ENCODE measurements at places on chromosomes 12 and 14.
A peak's percentile ranks its signal among the peaks of the same experiment; 100 is the strongest.

GRCh38 chr12:31832740-31833729, 104.2 kb upstream of the AMN1 start:
- DNase-seq = no peak

GRCh38 chr12:51868821-51869495, 18.9 kb upstream of the ANKRD33 start:
- peak; percentile 35 for DNase-seq

GRCh38 chr12:100801320-100801719, 6.7 kb downstream of the ANO4 start:
- DNase-seq = no peak

DNA sequence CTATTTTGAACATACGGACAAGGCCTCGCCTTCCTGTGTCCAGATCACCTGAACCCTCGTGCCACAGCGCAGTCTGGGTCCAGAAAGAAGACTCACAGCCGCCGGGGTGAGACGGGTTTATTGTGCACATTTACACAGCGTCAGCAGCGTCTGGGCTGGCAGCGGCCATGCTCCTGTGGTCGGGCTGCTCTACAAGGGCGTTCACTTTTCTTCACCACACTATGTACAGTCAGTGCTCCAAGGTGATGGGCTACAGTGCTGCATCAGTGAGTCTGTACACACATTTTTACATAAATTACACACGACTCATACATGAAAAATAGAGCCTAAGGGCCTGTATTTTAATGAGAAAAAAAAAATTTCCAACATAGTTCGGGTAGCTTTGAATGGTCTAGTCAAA, 18.0 kb downstream of the ZFYVE21 start:
- DNase-seq = no peak

- DNase-seq = no peak
Measured at GRCh38 chr14:106840991-106841390, 1314.6 kb downstream of the TMEM121 start.

DNA sequence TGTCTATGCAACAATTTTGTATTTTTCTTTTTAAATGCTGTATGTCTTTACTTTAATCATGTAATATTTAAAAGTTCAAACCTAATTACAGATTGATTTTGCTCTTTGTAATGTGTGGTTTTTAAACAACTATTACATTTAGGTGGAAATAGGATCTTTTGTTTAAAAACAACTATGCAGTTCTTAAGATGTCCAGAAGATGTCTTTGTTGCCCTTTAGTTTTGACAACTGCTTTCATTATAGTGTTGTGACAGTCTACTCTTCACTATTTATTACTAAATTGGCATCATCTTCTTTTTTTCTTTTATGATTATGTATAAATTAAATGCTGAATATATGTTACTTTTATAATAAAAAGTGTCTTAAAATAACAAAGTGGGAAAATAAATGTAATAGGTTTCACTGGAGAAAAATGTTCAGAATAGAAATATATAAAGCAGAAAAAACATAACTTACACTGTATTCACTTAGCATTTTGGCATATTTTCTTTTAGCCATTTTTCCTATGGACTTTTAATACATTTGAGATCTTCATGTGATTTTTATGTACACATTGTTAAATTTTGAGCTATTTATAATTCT, 27.1 kb upstream of the PCNX4 start:
- DNase-seq = peak; percentile 24

- DNase-seq = no peak
Measured at GRCh38 chr14:96962337-96962736, 165.2 kb downstream of the VRK1 start.

- DNase-seq = no peak
Measured at GRCh38 chr14:66143387-66144112, 342.6 kb upstream of the CCDC196 start.

DNA sequence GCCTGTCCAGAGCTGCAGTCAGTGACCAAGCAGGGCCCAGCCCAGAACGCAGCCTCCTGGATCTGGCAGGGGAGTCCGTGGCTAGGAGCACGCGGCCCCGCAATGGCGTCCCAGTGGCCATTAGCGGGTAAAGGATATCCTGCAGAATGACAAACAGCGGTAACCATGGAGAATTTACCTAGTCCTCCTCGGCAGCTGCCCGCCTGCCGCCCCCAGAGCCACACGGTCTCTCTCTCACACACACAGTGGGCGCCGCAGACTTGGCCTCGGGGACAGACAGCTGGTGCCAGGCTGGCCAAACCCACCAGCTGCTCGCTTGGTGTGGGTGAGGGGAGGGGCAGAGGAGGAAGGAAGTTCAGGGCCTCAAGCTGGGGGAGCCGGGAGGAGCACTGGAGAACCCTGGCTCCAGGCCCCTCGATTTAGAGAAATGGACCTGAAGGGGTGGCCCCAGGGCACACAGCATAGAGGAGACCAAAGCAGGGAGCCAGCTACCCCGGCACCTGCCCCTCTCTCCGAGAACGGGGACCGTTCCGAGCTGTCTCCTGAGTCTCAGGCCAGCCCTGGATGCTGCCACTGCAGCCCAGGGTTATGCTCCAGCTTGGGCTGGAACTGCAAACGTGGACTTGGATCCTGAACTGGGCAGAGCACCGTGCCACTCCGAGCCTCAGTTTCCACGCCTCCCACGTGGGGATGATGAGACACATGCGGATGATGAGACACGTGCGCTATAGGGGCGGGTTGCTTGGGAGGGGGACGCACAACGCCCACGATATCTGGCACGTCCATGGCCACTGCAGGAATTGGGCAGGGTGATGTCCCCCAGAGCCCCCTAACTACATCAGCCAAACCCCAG, 3.4 kb downstream of the CDK2AP1 start:
- DNase-seq = peak; percentile 54

Data from cerebellum (tissue), 4 donors.